ENCODE measurements at places on chromosomes 7 and 10.

- no peak for DNase-seq
Observed at GRCh38 chr7:156397249-156397648, 243.3 kb upstream of the RNF32 start.

DNA sequence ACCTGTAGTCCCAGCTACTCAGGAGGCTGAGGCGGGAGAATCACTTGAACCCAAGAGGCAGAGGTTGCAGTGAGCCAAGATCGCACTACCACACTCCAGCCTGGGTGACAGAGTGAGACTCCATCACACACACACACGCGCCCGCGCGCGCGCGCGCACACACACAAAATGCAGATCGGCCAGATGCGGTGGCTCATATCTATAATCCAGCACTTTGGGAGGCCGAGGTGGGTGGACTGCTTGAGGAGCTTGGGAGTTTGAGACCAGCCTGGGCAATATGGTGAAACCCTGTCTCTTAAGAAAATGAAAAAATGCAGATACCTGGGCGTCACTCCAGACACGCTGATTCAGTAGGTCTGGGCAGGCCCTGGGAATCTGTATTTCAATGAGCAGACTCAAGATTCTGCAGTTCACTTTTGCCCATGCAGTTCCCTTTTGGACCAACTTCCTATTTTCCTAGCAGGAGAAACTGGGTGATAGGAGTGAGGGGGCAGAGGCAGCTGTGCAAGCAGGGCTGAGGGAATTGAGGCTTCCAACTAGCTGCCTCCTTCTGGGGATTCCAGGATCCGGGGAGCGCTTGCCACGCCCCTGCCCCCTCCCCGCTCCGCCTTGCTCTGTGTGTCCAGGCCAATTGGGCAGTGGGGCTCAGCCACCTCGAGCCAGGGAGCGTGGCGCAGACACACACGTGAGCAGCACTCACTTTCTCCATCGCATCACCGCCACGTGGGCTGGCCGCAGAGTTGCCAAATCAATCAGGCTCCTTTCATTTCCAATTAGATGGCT is 173.6 kb downstream of the SH3PXD2A start:
- no peak for DNase-seq

- DNase-seq, result no peak
Observed at GRCh38 chr7:94178230-94178629, 174.1 kb upstream of the BET1 start.

- no peak for DNase-seq
Observed at GRCh38 chr7:2048531-2048930, 184.2 kb downstream of the MAD1L1 start.

- DNase-seq, result peak; percentile 58
Observed at GRCh38 chr7:132394283-132395198, 181.7 kb downstream of the PLXNA4 start.
